Activated T-cell treated with anti-CD3 and anti-CD28 coated beads for 24 hours (primary cell): ENCODE measurements at places on chromosomes 6 and 20.

DNA sequence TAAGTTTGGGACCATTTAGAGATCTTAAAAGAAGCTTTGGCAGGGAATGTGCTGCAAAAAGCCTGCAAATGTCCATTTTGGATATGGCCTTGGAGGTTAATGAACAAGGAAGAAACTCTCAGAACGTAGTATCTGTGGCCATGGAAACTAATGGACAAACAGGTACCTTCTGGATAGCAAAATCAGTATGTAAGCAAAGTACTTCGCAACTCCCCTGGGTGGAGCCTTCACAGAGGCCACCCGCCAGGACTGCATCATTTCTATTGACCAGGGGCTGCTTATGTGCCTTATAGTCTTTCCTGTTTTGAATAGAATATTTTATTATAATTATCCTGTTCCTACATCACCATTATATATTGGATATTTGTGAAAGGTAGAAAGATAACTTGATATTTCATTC, 510.8 kb upstream of the SYNCRIP start:
- DNase-seq = no peak

DNA sequence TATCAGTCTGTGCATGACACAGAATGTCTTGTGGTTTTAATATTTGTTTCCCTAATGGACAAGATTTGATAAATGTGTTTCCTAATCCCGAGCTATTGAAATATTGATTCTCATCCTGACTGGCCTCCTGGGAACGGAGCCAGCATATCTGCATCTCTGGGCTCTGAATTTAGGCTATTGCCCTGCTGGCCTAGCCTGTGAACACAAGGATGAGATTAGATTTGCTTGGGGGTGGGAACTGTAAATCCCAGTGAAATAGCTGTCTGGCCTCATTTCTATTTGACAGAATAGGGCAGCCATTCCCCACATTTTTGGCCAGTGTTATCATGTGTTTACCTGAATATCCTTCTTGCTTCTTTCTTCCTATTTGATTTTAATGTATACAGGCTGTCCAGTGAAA, 198.4 kb upstream of the SOX4 start:
- DNase-seq = no peak

GRCh38 chr6:12335717-12336116, 45.6 kb downstream of the EDN1 start:
- no peak for DNase-seq

GRCh38 chr6:132190815-132191175, 210.5 kb downstream of the MOXD1 start:
- no peak for DNase-seq

DNA sequence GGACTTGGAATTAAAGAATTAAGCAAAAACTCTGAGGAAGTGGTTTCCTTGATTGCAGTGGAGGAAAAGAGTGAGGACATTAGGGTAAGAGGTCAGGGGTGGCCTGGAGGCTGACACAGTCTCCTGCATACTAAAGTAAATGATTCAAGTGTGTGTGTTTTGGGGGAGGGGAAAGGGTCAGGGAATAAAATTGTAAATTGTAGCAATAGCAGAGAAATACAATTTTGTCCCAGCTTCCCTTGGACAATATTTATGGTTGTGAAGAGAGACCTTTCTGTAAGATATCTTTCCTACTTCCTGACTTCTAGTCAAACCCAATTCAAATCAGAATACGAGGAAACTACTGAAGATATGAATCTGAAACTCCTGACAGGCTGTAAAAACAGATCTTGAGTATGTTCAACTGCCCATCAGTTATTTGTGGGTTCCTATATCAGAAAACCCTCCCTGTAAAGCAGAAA, 143.4 kb upstream of the HMGN3 start:
- no peak for DNase-seq

DNA sequence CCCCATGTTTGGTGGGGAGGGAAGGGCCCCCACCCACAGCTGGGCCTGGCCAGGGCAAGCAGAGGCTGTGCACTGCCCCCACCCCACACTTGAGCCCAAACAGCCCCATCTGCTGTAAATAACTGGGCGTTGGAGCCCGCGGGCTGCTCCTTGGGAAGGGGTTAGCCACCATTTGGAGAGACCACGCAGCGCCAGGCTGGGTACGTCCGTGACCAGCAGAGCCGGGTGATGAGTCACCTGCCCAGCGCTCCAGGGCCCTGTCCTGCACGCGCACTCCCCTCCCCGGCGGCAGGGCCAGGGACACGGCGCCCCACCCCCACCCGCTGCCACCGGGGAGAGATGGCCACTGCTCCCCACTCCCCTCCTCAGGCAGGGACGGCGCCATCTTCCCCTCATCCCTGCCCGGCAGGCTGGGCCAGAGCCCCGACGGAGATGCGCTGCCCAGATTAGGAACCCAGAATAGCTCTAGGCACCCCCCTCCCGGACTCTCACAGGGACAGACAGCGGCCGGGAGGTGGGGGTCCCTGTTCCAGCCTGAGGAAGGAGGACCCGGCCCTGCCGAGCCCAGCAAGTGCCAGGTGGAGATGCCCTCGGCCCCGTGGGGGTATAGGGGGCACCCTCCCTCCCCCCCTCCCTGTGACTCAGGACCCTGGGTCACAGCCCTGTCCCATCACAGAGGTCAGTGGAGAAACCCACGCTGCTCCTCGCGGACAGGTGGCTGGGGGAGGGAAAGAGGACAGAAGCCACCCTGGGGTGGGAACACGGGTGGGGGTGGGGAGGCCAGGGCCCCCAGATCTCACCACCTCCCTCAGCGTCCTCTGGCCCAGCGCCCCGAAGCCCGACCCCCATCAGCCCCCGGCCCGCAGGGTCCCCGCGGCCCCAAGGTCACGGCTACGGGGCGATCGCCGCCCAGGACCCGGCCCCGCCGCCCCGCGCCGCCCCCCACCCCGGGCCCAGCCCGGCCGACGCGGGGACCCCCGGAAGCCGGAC, 642 bp downstream of the EEF1A2 start:
- DNase-seq = no peak

GRCh38 chr6:170042596-170043118, 248.2 kb downstream of the DLL1 start:
- no peak for DNase-seq

GRCh38 chr20:48682529-48683363, 145.1 kb downstream of the PREX1 start:
- DNase-seq = no peak

DNA sequence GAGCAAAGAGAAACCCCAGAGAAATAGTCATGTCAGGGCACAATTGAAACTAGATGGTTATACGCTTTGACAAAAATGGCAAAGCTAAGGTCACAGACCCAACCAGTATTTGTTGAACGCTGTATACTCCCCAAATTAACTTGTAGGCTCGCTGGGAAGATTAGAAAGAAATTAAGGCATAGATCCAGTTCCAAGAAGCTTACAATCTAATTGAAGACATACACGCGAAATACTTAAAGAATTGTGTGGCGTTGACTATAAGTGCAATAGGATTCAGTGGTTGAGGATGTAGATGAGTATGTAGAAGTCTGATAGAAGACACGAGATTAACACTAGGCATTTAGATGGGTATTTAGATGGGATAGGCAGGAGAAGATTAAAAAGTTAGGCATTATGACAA, 525 bp downstream of the FAM229B start:
- no peak for DNase-seq

DNA sequence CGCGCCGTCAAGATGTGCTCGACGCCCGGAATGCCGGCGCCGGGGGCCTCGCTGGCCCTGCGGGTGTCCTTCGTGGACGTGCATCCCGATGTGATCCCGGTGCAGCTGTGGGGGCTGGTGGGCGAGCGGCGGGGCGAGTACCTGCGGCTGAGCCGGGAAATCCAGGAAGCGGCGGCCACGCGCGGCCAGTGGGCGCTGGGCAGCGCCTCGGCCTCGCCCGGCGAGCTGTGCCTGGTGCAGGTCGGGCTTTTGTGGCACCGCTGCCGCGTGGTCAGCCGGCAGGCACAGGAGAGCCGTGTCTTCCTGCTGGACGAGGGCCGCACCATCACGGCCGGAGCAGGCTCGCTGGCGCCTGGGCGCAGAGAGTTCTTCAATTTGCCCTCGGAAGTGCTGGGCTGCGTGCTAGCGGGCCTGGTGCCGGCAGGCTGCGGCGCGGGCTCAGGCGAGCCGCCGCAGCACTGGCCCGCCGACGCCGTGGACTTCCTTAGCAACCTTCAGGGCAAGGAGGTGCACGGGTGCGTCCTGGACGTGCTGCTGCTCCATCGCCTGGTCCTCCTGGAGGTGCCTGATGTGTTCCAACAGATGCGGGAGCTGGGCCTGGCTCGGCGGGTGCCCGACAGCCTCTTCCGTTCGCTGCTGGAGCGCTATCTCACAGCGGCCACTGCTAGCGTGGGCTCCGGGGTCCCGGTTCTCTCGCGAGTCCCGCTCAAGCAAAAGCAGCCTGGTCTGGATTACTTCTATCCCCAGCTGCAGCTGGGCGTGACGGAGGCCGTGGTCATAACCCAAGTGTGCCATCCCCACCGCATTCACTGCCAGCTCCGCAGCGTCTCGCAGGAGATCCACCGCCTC, 656 bp downstream of the TDRD6 start:
- DNase-seq = no peak

- no peak for DNase-seq
These were observed 29.9 kb downstream of the ID4 start for GRCh38 chr6:19866985-19867627.

DNA sequence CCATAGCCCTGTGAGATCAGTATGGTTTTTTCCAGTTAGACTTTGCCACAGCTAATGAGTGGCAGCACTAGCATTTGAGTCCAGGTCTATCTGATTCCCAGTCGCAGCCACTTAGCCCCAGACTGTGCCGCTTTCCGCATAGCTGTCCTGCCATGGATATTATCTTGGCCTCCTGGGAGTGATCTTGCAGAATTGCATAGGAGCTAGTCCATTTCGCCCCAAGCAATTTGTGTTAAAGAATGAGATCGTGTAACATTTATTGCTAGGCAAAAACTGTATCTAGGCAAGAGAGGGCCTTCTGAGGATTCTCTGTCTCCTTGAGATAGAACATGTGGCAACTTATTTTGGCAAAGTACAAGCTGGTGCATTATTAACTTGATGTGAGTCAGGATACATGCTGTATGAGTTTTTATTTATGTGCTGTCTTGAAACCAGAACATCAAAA, 74.2 kb downstream of the EZR start:
- DNase-seq = no peak

- no peak for DNase-seq
These were observed 535.1 kb downstream of the BCKDHB start for GRCh38 chr6:80641591-80641990.

DNA sequence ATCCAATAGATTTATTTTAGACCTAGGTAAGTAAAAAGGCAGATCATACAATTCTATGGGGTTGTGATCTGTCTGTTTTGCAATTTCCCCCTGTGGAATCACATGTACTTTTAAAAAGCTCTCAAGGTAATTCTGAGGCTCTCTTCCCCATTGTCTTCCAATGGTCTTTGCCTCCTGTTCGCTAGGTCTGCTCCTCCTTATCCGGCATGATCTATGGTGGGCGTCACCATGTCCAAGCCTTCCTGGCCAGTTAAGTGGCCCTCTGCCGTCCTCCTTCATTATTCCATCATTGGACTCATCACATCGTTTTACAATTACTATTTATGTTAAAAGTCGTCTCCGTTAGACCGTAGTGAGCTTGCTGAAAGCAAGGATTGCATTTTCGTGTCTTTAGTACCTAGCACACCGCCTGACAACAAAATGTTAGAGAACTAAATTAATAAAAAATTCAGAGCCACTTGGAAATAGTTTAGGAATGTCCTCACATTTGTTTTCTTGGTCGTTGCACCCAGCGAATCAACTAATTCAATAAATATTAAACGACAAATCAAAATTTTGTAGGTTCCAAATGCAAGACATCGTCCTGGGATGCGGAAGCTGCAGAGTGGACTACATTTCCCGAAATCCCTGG, 2.2 kb upstream of the STXBP5 start:
- DNase-seq = no peak

DNA sequence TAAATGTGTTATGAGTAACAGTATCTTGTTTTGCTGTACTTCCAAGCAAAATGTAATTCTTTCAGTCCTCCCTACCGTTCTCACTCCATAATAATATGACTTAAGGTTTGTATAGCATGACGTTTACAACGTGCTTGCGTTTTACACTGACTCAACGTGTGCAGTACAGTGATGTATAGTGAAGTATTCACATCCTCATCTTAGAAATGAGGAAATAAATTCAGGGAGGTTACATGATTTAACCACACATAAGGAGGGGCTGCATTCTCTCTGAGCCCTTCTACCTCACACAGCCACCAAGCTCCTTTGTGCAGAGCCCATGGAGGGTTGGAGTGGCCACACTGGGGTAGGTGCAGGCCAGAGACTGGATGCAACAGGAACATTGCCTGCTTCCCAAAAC, 164.5 kb downstream of the MTHFD1L start:
- no peak for DNase-seq

DNA sequence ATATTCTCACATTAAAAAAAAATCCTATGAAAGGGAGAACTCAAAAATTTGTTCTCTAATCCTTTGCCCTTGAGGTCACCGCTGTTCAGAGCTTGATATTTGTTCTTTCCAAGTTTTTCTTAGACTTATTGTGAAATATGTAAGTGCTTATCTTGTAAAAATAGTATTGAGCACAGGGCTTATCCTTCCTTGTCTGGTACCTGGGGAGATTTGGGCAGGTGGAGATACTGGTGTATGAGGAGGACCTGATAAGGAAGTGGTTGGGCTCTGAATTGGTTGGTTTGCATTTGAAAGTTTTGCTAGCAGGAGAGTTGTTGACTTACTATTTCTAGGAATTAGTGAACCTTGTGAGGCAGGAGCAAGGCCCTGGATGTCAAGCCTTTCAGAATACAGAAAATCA, 28.9 kb upstream of the ANKEF1 start:
- no peak for DNase-seq

- no peak for DNase-seq
These were observed 81.2 kb upstream of the SASH1 start for GRCh38 chr6:148261470-148261869.

- DNase-seq = peak; percentile 32
These were observed 42.0 kb upstream of the PLCG1 start for GRCh38 chr20:41095110-41095969.

DNA sequence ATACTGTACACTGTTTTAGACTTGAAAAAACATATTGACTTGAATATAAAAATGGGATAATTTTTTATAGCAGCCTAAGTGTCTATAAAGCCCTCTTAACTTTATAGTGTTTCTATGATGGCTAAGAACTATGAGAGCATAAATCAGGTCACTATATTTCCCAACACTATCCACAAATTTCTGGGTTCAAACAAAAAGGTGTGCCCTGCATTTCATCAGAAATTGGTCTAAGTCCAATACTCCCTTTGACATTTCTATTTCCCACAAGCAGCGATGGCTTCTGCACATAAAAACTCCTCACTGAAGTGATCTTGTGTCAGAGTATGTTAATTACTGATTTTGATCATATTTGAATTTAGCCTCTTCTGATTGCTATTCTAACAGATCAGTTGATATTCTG, 143.9 kb downstream of the WDR27 start:
- DNase-seq = no peak

GRCh38 chr6:44642870-44643522, 255.5 kb downstream of the CDC5L start:
- peak; percentile 44 for DNase-seq

- DNase-seq = no peak
These were observed 25.3 kb downstream of the SNX5 start for GRCh38 chr20:17943343-17943742.
